Dermis lymphatic vessel endothelial cell (primary cell): ENCODE measurements at places on chromosomes 6 and 20. TPM values are rescaled to one million over a fixed set of nuclear protein-coding genes. Genes with fewer than 3 reads are reported as not detected.

The NKAPL gene
- 0.26 and 0.43 TPM in 2 replicates for total RNA-seq

The NTSR1 gene
- not detected in 2 replicates for total RNA-seq

The CD93 gene
- 40.5 and 48.4 TPM in 2 replicates for total RNA-seq

The CYP24A1 gene
- total RNA-seq = not detected in 2 replicates

The SLC22A2 gene
- not detected in 2 replicates for total RNA-seq

The ABHD16B gene
- not detected in 2 replicates for total RNA-seq

The OPRM1 gene
- total RNA-seq = not detected in 2 replicates

The PROCR gene
- 105 and 108 TPM in 2 replicates for total RNA-seq

The HLA-DQB1 gene
- total RNA-seq = 0.09 TPM in 1 of 2 replicates, not detected in the other

The DNAAF9 gene
- total RNA-seq = 13.0 and 13.4 TPM in 2 replicates

The PAK5 gene
- total RNA-seq = not detected in 2 replicates

The ID4 gene
- total RNA-seq = 0.17 and 0.76 TPM in 2 replicates

The TUBB1 gene
- not detected in 2 replicates for total RNA-seq

The REM1 gene
- 0.11 TPM in 1 of 2 replicates, not detected in the other for total RNA-seq

The NRN1 gene
- total RNA-seq = 30.3 and 49.7 TPM in 2 replicates

The SLC22A7 gene
- not detected in 2 replicates for total RNA-seq

The DNAH8 gene
- under 0.01 TPM in 2 replicates for total RNA-seq

The SLC35B3 gene
- 16.8 and 19.2 TPM in 2 replicates for total RNA-seq

The FAM209B gene
- total RNA-seq = 0.22 TPM in 1 of 2 replicates, not detected in the other

The LIN28B gene
- total RNA-seq = not detected in 2 replicates

The KCNK16 gene
- not detected in 2 replicates for total RNA-seq

The EYA2 gene
- 0.11 TPM in 1 of 2 replicates, not detected in the other for total RNA-seq

The TINAG gene
- total RNA-seq = not detected in 2 replicates

The ZC2HC1B gene
- not detected in 2 replicates for total RNA-seq

The VSTM2L gene
- not detected in 2 replicates for total RNA-seq

The AAR2 gene
- total RNA-seq = 26.0 and 26.3 TPM in 2 replicates

The FAM184A gene
- 0.22 and 0.43 TPM in 2 replicates for total RNA-seq

The TMEM217 gene
- 5.8 and 6.8 TPM in 2 replicates for total RNA-seq

The MUC22 gene
- not detected in 2 replicates for total RNA-seq

The DPPA5 gene
- total RNA-seq = not detected in 2 replicates
